ENCODE measurements at places on chromosomes 1 and 21.

DNA sequence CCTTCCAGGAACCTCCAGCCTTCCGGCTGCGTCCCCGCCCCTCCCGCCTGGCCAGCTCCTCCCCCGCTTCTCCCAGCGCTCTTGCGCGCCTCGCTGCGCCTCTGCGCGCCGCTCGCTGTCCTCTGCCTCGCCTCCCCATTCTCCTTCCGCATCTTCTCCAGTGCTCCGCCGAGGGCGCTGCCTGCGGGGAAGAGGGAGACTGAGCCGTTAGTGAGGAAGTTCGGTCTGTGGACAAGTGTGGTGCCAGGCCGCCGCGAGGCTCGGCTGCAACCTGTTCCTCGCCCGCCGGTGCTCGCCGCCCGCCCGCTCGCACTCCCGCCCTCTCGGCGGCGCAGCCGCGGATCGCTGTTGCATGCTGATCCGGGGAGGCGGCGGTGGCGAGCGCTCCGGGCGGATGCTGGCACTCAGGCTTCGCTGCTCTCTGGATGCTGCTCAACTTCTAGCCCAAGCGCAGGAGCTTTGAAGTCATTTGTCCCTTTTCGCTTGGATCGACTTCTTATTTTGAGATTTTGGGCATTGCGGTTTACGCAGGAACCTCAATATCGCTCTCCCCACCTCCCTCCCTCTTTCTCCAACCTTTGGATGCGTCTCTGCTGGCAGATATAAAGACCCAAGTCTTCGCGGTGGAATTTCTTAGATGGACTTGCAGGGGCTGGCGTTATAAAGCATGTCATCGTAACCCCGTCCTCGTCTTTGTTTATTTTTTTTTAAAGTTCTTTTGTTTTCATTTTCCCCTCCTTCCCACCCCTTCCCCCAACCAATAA is 614 bp upstream of the CACNA1E start:
- DNase-seq = no peak

DNA sequence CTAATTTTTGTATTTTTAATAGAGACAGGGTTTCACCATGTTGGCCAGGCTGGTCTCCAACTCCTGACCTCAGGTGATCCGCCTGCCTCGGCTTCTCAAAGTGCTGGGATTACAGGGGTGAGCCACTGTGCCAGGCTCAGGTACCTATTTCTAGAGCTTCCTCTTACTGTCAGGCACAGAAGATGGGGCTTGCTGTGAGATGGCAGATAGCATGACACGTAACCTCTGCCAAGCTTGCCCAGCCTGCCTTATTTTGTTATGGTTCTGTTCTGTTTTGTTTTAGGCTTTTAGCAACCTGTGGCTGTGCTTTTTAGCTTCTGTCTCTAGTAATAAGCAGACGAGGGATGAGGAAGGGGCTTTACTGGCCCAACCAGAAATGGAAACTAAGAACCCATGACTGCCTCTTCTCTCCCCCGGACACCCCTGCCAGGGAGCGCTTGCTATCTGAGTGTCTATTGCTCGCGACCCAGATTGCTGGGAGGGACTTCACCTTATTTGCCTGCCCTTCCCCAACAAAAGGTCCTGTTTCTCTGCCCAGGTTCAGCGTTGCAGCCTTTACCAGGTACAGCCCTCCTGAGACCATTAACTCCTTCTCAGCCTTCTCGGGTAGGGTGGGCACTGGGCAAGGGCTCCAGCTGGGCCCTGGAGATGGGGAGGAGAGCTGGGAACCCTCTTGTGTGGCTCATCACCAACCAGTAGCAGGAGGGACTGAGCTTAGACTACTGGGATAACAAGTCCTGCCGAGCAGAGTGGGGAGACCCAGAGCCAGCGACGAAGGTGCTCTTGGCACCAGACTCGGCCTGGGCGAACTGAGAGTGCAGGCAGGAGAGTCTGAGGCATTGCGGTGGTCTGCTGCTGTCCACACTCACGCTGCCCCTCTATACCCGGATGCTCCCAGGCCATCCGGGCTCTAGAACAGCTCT is 13.5 kb upstream of the LGR6 start:
- DNase-seq = no peak

DNA sequence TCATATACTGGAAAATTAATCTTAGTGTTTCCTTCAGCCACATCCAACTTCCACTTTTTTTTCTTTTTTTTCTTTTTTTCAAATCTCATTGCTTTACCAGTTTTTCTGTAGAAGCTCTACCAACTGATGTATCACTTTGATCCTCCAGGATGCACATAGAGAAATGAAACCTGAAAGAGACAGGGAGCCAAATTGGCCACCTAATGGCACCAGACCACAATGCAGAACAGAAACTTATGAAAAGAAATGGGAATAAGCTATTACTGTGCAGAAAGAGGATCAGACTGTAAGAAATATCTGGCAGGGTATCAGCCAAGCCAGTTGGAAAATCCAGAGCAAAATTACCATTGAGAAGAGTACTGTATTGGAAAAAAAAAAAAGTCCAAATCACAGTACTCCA is 1514.2 kb downstream of the MRPL39 start:
- DNase-seq = no peak

DNA sequence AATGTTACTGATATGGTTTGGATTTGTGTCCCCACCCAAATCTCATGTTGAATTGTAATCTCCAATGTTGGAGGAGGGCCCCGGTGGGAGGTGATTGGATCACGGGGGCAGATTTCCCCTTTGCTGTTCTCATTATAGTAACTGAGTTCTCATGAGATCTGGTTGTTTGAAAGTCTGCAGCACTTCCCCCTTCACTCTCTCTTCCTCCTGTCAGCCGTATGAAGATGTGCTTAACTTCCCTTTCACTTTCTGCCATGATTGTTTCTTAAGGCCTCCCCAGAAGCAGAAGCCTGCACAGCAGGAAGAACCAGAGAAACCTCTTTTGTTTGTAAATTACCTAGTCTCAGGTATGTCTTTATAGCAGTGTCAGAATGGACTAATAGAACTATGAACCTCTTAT is 28.4 kb downstream of the TRIM33 start:
- DNase-seq = no peak

DNA sequence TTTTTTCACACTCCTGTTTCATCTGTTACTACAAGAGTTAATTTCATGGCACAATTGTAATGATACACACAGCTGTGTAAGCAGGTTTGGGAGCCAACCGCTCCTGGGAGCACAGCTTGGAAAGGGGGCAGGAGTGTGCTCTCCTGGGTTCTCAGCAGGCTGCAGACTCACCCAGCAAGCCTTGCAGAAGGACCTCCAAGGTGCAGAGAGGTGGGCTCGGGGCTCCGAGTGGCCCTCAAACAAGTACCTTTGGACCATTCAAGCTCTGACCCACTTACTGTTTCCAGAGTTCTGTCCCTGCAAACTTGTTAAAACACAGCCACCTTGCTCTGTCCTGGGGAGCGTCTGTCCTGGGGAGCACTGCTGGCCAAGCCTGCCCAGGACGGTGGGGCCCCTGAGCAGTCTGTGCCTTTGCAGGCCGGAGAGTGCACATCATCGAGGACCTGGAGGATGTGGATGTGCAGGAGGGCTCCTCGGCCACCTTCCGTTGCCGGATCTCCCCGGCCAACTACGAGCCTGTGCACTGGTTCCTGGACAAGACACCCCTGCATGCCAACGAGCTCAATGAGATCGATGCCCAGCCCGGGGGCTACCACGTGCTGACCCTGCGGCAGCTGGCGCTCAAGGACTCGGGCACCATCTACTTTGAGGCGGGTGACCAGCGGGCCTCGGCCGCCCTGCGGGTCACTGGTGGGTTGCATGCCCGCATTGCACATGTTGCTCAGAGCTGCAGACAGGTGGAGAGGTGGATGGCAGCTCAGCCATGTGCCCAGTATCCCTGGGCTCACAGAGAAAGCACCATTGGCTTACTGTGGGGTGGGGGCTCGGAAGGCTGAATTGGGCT is 78.0 kb downstream of the OBSCN start:
- no peak for DNase-seq

- DNase-seq = no peak
Measured at GRCh38 chr1:232726048-232726779, 79.0 kb upstream of the MAP10 start.

GRCh38 chr1:218439541-218440295 is 94.6 kb downstream of the TGFB2 start:
- DNase-seq = no peak

DNA sequence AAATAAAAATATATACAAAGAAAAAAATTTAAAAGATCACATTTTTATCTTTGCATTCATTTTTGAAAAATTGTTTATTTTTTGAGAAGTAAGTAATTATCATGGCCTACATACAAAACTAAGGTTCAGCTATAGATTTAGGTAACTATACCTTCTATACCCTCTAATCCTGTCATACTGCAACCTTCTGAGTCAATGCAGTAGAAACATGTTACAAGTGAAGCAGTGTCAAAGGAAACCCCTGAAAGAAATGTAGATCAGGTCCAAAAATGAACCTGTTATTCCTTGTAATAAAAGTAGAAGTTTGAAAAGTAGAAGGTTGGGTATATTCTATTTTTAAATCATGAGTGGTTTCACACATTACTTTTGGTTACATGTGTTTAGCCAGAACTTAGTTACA is 51.3 kb downstream of the PTGS2 start:
- no peak for DNase-seq

DNA sequence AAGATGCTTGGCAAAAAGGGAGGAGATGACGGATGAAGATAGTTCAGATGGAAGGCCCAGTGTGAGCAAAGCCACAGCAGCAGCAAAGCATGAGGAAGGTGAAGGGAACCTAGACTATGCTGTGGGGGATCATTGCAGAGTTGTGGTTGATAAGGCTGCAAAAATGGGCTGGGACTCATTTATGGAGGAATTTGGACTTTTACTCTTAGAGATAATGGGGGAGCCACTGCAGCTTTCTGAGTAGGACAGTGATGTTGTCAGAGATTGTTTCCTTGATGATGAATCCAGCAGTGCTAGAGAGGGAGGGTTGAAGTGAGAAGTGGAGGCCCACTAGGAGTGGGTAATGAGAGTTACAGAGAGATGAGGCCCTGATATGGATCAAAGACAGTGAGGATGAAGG is 2.1 kb upstream of the C8A start:
- no peak for DNase-seq

DNA sequence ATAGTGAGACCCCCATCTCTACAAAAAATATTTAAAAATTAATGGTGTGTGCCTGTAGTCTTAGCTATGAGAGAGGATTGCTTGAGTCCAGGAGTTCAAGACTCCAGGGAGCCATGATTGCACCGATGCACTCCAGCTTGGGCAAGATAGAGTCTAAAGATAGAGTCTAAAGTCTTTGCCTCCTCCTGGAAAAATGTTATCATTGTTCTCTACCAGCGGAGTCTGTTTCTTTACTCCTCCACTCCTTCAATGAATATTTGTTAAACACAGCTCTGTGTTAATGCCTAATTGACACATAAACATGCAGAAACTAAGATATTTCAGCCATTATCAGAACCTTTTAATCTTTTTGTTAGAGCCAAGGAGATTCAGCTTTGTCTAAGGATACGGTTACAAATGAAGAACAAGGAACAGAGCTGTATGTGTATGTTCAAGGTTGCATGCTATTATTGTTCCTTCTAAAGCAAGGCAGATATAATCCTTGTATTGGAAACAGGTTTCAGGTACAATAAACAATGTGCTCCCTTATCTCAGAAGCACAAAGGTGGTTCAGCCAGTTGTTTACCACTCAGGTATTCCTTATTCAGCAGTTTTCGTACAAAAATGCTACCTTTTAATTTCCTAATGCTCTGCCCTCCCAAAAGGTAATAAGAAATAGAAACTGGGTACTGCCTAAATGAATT is 15.4 kb downstream of the OVAAL start:
- no peak for DNase-seq

DNA sequence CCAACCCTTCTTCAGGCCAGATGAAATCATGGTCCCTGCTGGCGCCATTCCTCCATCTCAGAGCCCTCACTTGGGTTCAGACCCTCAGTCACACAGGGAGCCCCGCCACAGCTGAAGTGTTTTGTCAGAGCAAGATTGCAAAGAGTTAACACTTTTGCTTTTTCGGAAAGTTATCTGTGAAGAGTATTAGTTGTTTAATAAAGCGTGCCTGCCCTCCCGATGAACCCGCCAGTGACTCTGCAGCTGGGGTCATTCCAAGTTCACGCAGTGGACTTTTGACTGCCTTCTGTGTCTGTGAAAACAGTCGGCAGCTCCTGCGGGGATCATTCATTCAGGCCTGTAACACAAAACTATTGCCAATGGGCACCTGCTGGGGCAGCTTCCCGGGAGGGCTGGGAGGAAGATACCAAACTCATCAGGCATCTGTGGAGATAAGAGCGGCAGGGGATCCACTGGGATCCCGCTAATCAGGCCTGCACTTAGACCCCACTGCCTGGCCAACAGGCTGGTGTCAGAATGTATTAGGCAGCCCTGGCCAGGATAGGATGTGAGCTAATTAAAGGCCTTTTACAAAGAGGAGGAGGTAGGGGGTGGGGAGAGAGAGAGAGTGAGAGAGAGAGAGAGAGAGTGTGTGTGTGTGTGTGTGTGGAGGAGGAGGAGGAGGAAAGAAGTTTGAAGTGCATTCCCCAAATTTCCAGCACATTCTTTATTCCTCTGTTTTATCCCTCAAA is 184.5 kb downstream of the DHRS3 start:
- no peak for DNase-seq

DNA sequence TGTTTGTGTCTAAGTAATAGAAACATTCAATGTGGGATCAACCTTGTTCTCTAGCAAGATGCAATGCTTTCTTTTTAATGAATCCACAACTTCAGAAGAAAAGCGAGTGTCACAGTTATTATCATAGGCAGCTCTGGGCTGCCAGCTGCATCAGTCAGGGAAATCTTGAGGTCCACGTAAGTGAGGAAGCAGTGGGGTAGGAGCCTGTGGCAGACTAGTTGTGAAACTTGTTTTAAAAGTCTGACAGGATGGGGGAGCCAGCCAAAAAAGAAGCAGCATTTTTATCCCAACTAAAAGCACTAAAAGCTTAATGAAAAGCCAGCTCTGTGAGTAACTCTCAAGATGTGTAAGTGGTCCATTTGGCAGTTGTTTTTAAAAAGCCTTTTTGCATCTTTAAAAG is 113.1 kb downstream of the ZNF326 start:
- DNase-seq = no peak

DNA sequence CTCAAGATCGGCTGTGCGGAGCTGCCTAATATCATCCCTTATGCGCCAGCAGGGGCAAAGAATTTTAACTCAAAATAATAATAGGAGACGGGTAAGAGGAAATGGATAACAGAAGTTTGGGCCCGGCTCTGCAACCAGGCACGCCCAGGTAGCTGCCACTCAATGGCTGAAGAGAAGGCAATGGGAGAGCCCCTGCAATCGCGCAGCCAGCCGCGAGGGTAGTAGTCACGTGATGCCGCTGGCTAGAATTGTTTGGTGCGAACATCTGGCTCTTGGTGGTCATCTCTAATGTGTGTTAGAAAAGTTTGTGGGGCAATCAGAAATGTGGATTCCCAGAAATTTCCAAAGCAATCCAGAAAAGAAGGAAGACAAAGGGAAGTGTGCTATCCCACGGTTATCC is 12.3 kb downstream of the BARHL2 start:
- DNase-seq = no peak
